GM13977 (cell line): ENCODE measurements at places on chromosomes 1 and 21.

GRCh38 chr1:10664251-10664650 lies 132.2 kb downstream of the CASZ1 start:
- no peak for DNase-seq

DNA sequence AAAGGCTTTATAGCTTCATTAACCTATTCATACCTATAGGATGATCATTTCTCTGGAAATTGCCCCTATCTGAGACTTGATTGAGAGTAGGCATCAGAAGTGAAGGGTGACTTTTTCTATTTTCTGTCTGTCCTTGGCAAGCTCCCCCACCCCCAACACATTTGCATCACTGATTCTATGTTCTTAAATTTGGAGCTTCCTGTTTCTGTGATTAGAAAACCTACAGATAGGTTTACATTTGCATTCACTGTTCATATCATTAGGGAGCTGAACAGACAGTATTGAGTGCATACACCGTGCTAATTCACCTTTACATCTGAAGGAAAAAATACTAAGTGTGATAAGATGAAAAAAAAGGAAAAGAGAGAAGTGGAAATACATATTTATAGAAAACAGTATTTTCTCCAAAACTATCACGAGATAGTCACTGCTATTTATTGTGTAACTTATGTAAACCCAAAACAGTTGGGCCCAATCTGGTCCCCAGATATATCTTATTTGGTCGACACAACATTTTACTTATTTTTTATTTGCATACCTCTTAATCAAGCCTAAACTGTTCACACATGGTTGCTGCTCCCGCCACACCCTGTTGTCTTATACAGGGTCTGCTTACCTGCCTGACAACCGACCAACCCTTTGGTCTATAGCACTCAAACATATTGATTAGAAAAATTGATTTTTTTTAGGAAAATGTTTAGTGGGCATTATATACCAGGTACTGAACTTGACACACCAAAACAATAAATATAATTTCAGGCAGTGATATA lies 218.8 kb downstream of the NTNG1 start:
- DNase-seq = no peak

GRCh38 chr1:228155596-228156514 lies 6.1 kb downstream of the GJC2 start:
- DNase-seq = no peak

DNA sequence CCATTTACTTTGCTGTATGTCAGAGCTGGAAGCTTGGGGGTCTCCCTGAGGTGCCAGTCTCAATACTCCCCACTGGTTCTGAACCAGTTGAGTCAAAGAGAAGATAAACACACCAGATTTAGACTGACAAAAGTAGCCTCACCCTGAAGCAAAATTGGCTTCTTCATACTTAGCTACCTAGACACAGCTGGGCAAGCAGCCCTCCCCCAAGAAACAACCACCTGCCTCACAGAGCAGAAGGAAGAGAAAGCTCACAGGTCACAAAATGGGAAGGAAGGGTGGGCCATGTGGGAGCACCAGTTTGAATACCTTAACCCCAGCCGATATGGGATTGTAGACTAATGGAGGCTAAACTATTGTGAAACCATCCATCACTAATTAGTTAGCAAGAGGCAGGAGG lies 24.6 kb upstream of the MYSM1 start:
- DNase-seq = no peak

GRCh38 chr21:33325222-33326067 lies 675 bp downstream of the IFNAR1 start:
- peak; percentile 35 for DNase-seq

GRCh38 chr1:40036574-40036973 lies 4.0 kb upstream of the CAP1 start:
- no peak for DNase-seq

DNA sequence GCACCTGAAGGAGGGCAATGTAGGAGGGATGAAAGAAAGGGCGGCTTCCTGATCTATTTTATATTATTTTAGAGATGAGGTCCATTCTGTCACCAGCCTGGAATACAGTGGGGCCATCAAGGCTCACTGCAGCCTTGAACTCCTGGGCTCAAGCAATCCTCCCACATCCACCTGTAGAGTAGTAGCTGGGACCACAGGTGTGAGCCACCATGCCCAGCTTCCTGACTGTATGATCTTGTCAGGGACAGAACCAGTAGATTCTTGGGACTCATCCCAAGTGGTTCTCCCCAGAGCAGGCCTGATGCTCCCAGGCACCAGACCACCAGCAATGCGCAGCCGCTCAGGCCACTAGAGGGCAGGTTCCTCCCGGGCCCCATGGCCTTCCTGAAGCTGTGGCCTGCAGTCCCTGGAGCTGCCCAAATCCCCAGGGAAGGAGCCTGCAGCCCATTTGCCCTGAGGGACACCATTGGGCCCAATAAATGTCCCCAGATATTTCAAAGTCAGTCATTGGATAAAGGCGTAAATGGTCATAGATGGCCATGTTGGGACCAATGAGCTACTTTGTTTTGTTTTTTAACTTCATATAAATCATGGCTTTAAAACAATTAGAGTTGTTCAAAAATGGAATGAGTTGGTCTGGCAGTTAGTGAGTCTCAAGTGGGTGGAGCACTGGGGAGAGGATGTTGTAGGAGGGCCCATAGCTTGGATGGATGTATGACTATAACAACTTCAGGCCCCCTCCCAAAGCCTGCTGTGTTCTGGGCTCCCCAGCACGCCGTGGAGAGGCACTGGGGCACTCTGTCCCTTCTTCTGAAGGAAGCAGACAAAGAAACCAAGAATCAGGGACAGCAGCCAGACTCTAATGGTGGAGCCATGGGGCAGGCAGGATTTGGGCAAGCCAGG lies 44.7 kb upstream of the GOLT1A start:
- peak; percentile 68 for DNase-seq

GRCh38 chr1:225573216-225573615 lies 79.7 kb downstream of the ENAH start:
- no peak for DNase-seq

- no peak for DNase-seq
Observed at GRCh38 chr21:29407571-29407970, 108.8 kb downstream of the BACH1 start.
